IMR-90 (cell line): ENCODE measurements at places on chromosomes 16 and 17. TPM values are rescaled to one million over a fixed set of nuclear protein-coding genes. Genes with fewer than 3 reads are reported as not detected.

ARSG gene
- polyA plus RNA-seq = 2.5 and 3.0 TPM in 2 replicates

DNA sequence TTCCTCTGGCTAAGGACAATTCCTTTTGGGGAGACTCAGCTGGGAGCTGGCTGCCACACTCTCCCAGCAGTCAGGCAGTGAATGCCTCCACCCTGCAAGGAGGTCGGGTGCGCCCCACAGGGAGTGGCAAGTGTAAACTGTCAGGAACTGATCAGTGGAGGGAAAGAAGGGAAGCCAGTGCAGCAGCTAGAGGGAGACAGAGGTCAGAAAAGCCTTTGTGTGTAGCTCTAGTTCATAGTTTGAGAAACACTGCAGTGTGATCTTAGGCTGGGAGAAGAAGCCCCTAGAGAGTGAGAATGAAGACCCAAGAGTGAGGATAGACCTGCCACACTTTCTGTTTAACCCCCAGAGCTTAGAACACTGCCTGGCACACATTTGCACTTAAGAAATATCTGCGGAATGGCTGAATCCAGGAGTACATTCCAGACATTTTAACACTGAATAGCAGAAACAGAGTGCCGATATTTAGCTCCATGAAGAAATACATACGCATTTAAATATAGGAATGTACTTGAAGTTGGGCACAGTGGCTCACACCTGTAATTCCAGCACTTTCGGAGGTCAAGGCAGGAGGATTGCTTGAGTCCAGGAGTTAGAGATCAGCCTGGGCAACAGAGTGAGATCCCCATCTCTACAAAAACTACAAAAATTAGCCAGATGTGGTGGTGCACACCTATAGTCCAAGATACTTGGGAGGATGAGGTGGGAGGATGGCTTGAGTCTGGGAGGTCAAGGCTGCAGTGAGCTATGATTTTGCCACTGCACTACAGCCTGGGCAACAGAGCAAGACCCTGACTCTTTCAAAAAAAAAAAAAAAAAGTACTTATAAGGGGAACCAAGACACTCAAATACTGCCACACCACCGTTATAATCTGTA lies 11.1 kb upstream of the SLC5A11 start:
- peak; percentile 49 for DNase-seq

- DNase-seq = no peak
Observed at GRCh38 chr16:53372992-53373871, 61.0 kb upstream of the RBL2 start.

DNA sequence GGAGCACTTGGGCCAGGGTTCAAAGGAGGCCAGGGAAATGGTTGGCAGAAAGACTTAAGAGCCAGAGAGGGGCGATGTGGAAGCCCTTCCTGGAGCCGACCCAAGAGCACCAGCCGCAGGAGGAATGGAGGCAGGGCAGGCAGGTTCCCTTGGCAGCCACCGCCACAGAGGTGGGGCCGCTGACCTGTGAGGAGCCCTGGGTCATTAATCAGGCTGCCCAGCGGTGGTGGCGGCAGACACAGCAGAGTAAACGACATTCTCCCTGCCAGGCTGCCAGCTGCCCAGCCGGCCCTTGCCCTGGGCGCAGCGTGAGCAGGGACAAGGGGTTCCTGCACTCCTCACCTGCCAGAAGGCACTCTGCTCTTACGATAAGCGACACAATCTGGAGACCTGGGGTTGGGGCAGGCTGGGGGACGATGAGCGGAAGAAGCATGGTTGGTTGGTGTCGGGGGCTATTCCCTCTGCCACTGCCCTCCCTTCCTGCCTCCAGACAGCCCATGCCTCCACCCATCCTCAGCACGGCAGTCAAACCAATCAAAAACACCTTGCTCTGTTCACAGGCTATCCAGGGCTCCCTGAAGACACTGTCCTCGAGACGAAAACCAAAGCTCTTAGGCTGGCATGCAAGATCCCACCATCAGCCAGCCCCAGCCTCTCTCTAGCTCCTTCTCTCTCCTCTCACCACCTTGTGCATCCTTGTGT lies 40.9 kb downstream of the PLXDC1 start:
- no peak for DNase-seq

GRCh38 chr16:49483251-49483650 lies 109.6 kb downstream of the C16orf78 start:
- no peak for DNase-seq
